Foreskin keratinocyte (primary cell): ENCODE measurements at places on chromosomes 5 and 9. TPM values are rescaled to one million over a fixed set of nuclear protein-coding genes. Genes with fewer than 3 reads are reported as not detected.

- no peak for DNase-seq
These were observed 499.5 kb upstream of the BRINP1 start for GRCh38 chr9:119868694-119869093.

The LEAP2 gene
- total RNA-seq: 0.63 and 0.71 TPM in 2 replicates

- DNase-seq: no peak
These were observed 685.6 kb downstream of the DTWD2 start for GRCh38 chr5:118302786-118303185.

DNA sequence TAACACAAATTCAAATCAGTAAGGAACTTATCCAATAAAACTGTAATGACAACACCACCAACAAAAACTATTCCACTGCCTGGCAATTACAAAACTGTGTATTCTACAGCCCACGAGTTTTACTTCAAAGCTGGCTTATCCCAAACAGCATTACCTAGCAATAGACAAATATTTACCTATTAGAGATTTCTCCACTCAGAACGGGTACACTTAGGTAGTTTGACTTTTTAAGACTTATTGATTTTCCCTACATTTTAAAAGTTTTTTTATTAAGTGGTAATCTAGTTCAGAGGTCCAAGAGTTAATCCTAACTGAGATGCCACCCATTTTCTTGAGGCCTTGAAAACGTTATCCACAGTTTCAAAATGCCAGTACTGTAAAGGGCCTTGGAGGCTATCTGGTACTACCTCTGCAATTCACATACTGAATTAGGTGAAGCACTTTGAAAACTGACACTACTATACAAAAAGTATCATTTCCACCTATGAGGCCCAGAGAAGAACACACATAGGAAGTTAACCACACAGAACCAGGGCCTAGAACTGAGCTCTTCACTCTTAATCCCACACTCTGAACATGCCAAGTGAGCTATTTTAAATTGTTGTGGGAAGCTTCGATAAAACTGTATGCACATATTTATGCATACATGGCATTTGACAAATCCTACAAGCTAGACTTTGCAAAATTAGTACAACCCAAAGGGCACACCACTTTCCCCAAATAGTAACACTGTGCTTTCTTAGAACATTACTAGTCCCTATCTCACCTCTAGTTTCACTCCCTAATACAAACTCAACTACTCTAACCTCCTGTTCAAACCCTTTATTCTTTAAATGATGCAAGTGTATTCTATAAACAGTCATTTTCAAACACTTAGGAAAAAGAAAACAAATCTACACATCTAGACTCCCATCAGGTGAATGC is 2.1 kb downstream of the NADK2 start:
- DNase-seq: no peak

DNA sequence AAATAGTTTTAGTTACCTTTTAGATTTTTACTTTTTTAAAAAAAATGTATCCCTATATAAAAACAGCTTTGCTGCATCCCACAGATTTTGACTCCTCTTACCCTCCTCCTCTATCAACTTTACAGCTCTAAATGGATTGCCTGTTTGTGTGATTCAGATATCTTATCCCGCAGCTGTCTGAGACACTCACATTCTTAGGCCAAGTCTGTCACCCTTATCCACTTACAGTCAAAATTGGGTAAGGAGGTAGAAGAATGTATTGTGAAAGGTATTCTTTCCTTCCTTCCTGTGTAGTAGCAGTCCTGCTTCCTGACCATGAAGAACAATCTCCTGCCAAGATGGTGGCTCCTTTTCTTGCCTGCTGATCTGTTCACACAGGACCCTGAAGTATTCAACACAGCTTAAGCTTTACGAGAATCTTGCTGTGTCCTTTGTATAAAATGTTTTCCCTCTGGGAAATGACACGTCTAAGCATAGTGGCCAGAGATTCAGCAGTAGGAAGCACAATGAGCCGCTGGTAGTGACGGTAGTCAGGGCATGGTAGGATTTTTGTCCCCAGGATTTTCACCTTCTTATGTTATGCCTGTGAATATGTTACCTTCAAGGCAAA is 67.7 kb upstream of the ST8SIA4 start:
- DNase-seq: no peak

GRCh38 chr5:110086658-110087388 is 397.1 kb downstream of the MAN2A1 start:
- peak; percentile 94 for DNase-seq

The GGTA1 gene
- total RNA-seq: not detected in 2 replicates

- no peak for DNase-seq
These were observed 384.2 kb downstream of the EFNA5 start for GRCh38 chr5:107286447-107287098.

GRCh38 chr5:36928947-36929346 is 52.4 kb downstream of the NIPBL start:
- peak; percentile 87 for DNase-seq

- peak; percentile 47 for DNase-seq
These were observed 248.5 kb upstream of the TUT7 start for GRCh38 chr9:86602715-86603114.

GRCh38 chr5:24547132-24547531 is 97.6 kb downstream of the CDH10 start:
- DNase-seq: no peak

DNA sequence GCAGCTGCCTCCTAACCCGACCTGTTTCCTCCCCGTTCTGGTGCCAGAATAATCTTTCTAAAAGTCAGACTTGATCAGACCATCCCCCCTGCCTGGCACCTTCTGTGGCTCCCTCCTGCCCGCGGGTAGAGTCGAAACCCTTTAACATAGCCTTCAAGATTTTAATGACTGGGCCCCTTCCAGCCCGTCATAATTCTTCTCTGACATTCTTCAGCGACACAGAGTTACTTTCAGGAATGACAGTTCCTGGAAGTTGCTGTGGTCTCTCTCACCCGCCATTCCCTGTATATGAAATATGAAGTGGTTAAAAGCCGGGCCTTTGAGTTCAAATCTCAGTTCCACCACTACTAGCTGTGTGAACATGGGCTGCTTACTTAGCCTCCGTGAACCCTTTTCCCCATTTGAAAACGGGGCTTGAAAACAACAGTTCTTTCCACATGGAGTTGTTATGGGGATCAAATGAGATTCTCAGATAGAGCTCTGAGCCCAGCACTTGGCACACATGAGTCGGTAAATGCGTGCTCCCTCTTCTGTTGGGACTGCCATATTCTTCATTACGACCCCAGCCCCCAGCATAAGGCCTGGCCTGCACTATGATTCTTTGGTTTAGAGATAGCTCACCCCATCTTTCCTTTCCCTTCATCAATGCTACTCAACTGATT is 737 bp downstream of the NANS start:
- DNase-seq: no peak

GRCh38 chr5:126139773-126140172 is 283.4 kb upstream of the GRAMD2B start:
- no peak for DNase-seq

GRCh38 chr5:2591777-2592453 is 159.6 kb downstream of the IRX2 start:
- peak; percentile 7 for DNase-seq

GRCh38 chr5:8034852-8035251 is 165.9 kb downstream of the MTRR start:
- DNase-seq: no peak

- peak; percentile 58 for DNase-seq
These were observed 176.3 kb downstream of the MAN2A1 start for GRCh38 chr5:109866051-109866450.

The BRINP1 gene
- total RNA-seq: 0.04 and 0.07 TPM in 2 replicates

DNA sequence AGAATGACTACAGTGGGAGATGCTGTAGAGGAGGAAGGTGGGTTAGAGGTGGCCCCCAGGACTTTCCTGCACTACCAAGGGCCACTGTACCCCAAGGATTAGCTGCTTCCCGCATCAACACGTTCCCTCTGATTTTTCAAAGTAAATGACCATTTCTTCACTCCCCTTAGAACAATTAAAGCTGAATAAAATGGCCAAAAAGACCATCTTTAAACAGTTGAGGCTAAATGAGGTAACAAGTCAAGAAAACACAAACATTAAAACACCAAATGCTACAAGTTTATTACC is 740 bp upstream of the ERAP1 start:
- DNase-seq: no peak

- no peak for DNase-seq
These were observed 4.3 kb downstream of the ATP6V1G1 start for GRCh38 chr9:114591849-114592248.

The PTGES2 gene
- total RNA-seq: 67.6 and 75.4 TPM in 2 replicates

DNA sequence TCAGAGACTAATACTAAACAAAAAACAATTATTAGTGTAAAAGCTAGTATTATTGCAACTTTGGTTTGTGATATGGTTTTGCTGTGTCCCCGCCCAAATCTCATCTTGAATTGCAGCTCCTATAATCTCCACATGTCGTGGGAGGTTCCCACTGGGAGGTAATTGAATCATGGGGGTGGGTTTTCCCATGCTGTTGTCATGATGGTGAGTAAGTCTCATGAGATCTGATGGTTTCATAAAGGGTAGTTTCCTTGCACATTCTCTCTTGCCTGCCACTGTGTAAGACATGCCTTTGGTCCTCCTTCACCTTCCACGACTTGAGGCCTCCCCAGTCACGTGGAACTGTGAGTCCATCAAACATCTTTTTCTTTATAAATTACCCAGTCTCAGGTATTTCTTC is 325.9 kb upstream of the DAB2 start:
- no peak for DNase-seq

GRCh38 chr9:70563431-70564204 is 149.2 kb upstream of the KLF9 start:
- no peak for DNase-seq

The PKD2L2 gene
- total RNA-seq: not detected in 2 replicates

GRCh38 chr9:83671451-83671850 is 36.3 kb downstream of the UBQLN1 start:
- no peak for DNase-seq

DNA sequence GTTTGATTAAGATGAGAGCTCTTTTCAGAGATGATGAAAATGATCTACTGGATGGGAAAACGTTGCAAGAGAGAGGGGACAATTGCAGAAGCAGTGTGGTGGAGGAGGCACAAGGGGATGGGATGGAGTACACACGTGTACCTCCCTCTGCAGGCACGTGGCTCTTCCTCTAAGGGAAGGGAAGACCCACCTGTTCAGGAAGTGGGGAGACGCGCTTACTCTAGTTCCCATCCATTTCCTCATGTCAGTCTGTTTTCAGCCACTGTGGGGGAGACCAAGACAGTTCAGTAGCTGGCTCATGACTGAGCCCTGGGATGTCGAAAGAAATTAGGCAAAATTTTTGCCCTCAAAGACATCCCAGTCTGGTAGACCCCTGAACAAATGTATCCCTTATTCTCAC is 619.2 kb upstream of the CLINT1 start:
- DNase-seq: no peak

DNA sequence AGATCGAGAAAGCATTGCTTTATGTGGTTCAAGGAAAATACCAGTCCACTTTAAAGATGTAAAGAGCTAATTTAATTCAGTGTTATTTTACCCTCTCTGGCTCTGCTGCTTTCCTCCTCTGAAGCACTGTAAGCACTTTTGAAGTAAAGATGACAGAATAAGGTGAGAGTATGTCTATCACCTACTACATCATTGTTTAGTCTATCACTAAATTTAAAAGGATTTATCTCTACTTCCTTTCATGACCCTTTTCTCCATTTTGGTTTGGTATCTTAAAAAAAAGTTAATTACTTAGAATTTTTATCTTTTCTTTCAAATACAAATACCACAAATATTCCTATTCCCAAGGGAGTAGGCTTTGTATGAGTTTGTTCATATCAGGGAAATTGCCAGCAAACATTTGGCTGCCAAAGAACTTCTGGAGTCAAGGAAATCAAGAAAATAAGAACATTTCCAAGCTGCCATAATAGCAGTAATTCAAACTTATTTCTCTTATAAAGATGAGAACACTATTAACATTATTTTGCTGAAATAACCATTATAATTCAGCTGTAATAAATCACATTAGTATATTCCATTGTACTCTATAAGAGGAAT is 77.8 kb downstream of the SLC38A9 start:
- DNase-seq: no peak

The TRIP13 gene
- total RNA-seq: 43.4 and 58.3 TPM in 2 replicates

DNA sequence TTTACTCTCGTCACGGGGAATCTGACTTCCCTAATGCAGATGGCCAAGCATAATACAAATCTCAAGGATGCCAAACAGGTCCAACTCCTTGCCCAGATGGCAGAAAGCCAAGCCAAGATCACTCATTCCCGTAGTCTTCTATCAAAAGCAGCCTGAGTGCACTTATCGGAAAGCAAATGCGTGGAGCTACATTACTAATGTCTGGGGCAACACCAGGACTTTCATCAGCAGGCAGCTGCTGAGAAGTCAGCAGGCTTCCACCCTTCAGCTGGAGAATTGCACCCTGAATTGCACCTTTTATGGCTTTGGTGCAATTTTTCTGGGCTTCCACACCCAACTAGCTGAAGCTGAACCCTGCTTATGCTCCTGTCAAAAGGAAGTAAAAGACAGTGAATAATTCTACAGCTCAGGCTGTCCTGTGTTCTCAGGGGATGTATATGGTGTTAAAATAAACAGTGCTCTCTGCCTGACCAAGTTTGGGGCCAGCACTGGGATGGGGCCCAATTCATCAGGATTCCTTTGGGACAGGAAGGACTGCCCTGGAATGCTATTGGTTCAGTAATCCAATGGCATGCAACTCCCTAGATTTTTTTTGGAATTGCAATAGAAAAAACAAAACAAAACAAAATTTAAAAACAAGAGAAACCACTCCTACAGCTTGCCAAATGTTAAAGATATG is 92.6 kb downstream of the DPYSL3 start:
- DNase-seq: peak; percentile 31

DNA sequence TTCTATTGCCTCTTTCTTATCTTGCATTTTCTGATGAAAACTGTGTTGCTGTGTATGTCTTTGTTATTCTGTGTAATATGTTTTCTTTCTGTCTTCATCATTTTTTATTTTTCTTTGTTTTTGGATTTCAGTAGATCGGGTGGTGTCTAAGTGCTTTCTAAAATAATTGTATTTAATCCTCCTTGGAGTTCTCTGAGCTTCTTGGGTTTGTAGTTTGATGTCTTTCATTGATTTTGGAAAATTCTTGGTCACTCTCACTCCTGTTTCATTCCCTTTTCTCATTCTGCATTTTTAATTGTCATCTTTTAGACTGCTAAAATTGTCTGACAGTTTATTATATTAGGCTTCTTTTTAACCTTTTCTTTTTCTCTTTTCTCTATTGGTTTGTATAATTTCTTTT is 560.5 kb downstream of the IRX1 start:
- no peak for DNase-seq

GRCh38 chr9:5042661-5043178 is 57.6 kb downstream of the JAK2 start:
- DNase-seq: no peak

DNA sequence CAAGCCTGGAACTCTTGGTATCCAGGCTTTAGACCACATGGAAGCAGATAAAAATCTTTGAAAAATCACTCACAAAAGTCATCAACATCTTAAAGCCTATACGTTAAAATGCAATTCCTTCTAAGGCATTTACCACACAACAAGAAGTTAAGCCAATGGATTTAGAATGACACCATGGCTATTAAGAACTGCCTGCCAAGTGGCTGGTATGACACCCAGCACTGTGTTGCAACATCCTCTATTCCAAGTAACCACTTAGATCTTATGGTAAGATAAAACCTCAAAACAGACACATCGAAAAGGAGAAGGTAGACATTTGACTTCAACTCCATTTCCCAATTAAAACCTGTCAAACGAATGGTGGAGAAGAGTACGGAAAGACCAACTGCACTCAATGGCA is 344.2 kb upstream of the SLC30A5 start:
- no peak for DNase-seq

GRCh38 chr9:70761139-70761670 is 346.7 kb upstream of the KLF9 start:
- DNase-seq: no peak

- DNase-seq: no peak
These were observed 15.4 kb downstream of the IARS1 start for GRCh38 chr9:92278110-92278509.

The CAVIN4 gene
- total RNA-seq: 0.61 and 0.67 TPM in 2 replicates

The EXOC3 gene
- total RNA-seq: 22.0 and 23.1 TPM in 2 replicates

The SLF1 gene
- total RNA-seq: 8.8 and 10.5 TPM in 2 replicates

The GALNT12 gene
- 0.34 and 0.81 TPM in 2 replicates for total RNA-seq
